NCI-H2107 (cell line): ENCODE measurements at places on chromosomes 13 and 19.

DNA sequence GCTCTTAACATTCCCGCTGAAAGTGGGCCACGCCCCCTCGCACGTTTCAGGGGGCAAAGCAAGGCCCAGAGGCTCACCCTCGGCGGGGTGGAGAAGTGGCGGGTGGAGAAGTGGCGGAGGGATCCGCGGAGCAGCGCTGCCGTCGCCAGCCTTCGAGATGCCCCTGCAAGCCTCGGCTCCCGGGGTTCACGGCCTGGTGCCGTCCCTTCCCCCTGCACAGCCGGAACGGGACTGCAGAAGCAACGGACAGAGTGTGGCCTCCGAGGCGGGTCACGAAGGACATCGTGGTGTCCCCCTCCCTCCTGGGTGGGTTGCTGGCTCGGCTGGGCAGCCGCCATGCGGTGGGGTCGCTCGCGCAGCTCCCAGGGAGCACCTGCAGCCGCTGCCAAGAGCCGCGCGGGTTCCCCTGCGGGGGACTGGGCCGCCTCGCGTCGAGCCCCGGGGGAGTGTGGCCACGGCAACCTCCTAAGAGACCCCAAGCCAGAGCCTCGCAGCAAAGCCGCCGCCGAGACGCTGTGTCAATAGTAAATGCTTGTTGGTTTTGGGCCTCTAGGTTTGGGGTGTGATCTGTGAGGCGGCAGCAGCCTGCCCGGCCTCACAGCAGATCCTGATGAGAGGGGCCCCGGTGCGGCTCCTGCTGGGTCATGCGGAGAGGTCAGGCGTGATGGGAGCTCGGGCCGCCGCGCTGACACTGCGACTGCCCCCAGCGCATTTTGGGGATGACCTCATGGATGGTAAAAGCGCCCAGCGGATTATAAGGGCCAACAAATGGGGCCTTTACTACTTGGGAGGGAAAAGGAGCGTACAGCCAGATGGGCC is 5.5 kb downstream of the TPGS1 start:
- DNase-seq: no peak

GRCh38 chr13:111642156-111642767 is 321.8 kb downstream of the TEX29 start:
- no peak for DNase-seq

GRCh38 chr19:46862974-46863632 is 2.3 kb downstream of the ARHGAP35 start:
- no peak for DNase-seq

- DNase-seq: peak; percentile 47
Measured at GRCh38 chr13:36858290-36858689, 39.3 kb downstream of the RFXAP start.

DNA sequence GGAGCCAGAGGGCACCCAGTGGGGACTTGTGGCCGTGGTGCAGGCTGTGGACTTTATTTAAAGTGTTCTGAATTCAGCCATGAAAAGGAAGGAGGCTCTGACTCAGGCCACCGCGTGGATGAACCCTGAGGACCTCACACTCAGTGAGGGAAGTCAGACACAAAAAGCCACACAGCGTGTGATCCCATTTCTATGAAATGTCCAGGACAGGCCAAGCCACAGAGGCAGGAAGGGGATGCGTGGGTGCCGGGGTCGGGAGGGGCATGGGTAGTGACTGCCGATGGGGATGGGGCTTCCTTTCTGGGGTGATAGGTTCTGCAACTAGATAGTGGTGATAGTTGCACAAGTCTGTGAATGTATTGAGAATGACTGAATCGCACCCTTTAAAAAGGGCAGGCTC is 8.7 kb upstream of the ZBTB7A start:
- no peak for DNase-seq

GRCh38 chr19:2097203-2097885 is 629 bp downstream of the IZUMO4 start:
- no peak for DNase-seq

GRCh38 chr19:49490287-49491029 is 3.0 kb downstream of the RPL13A start:
- DNase-seq: no peak

DNA sequence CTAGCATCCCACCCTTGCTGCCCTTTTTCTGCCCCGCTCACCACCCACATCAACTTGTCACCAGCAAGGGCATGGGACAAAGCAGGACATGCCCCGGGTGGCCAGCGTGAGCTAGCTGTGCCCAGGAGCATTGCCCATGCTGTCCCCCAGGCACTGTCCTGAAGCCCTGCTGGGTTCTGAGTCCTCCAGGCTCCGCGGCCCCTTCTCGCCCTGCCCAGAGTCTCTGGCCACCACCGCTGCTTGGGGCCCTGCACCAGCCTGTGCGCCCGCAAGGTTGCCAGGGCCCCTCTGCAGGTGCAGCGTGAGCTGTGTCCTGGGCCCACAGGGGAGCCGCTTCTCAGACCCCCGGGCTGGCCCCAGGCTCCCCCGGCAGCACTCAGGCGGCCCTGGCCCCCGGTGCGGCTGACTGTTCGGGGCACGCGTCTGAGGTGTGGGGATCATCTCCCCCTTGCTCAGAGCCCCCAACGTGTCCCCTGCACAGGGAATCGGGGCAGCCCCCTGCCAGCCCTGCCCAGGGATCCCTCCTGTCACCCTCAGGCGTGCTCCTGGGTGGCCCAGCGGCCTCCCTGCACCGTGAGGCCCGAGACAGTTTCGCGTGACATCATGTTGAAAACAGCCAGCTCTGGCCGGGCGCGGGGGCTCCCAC is 4.1 kb downstream of the CSNK1G2 start:
- DNase-seq: no peak

- DNase-seq: no peak
Measured at GRCh38 chr13:49213997-49214916, 5.9 kb upstream of the MLNR start.

- no peak for DNase-seq
Measured at GRCh38 chr19:32630338-32630737, 44.6 kb downstream of the ANKRD27 start.

DNA sequence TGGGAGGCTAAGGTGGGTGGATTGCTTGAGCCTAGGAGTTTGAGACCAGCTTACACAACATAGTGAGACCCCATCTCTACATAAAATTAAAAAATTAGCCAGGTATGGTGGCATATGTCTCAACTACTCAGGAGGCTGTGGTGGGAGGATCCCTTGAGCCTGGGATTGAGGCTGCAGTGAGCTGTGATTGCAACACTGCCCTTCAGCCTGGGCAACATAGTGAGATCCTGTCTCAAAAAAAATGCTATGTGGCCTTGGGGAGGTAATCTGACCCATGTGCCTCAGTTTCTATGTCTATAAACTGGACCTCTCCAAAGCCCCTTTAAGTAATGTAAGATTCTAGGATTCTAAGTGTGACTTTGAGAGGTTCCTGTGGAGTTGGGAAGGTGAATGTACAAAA is 25.2 kb downstream of the ARL11 start:
- DNase-seq: no peak

DNA sequence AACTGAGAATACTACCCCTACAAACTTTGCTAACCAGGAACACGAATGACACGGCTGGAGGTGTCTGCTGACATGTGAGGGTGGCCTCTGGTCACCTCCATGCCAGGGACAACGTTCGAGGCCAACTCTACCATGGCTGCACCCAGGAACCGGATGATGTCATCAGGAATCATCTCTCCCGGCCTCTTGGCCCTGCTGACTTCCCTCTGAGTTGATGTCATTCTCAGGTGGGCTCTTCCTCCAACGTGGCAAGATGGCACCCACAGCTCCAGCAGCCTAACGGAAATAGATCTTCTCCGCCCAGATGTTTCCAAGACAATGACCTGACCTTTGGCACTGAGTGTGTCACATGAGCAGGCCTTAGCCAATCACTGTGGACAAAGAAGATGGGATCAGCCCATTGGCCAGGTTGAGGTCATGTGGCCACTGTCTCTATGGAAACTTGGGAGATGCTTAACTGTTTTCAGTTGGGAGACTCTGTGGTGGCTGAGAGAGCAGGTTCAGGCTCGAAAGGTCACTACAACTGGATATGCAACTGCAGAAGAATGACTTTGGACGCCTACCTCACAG is 15.0 kb downstream of the MBD3L2B start:
- no peak for DNase-seq

DNA sequence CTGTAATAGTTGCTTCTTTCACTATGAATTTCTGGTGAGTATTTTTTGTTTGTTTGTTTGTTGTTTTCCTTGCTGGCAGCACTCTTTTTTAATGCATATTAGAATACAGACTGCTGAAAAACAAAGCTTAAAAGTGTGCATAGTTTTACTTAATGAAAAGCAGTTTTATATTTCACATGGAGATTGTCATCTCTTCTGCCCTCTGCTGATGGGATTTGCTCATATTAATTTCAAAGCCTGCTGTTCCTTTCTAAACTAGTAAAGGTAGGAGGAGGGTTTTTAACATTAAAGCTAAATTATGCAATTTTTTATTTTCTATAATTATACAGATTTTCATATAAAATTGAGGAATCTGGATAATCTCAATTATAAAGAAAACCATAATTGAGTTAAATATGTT is 692.6 kb upstream of the SLITRK1 start:
- no peak for DNase-seq

DNA sequence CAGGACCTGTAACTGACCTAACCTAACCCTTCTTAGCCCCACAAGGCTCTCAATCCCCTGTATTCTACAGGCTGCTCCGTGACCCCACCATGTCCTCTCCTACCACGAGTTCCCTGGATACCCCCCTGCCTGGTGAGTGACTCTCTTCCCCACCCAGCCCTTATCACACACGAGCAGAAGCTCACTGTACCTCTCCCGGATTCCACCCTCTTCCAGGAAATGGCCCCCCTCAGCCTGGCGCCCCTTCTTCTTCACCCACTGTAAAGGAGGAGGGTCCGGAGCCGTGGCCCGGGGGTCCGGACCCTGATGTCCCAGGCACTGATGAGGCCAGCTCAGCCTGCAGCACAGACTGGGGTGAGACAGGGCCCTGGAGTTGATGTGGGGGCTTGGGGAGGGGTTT is 1.3 kb downstream of the NR1H2 start:
- DNase-seq: no peak

- no peak for DNase-seq
Measured at GRCh38 chr13:56687131-56687530, 453.6 kb upstream of the PRR20A start.

GRCh38 chr19:43624933-43625332 is 5.5 kb upstream of the ZNF428 start:
- DNase-seq: no peak

GRCh38 chr13:36839981-36840380 is 21.0 kb downstream of the RFXAP start:
- DNase-seq: no peak

- no peak for DNase-seq
Measured at GRCh38 chr13:80113714-80114454, 227.0 kb downstream of the SPRY2 start.

GRCh38 chr13:97280478-97280877 is 58.3 kb downstream of the MBNL2 start:
- DNase-seq: no peak

- DNase-seq: no peak
Measured at GRCh38 chr13:50991579-50992521, 82.3 kb downstream of the RNASEH2B start.

DNA sequence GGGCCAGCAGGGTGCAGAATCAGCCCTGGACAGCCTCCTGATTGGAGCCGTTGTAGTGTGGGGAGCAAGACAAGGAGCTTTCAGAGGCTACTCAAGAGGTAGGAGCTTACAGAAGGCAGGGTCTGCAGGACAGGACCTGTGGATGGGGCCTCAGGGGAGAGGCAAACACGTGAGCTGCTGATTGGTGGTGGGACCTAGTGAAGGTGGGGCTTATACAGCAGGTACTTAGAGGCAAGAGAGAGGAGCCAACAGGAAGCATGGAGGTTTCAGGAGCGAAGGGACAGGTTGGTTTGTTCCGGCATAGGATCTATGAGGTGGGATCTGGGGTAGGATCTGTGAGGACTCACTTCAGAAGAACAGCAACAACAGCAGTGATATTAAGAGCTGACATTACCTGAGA is 32.4 kb downstream of the ZSWIM4 start:
- no peak for DNase-seq

DNA sequence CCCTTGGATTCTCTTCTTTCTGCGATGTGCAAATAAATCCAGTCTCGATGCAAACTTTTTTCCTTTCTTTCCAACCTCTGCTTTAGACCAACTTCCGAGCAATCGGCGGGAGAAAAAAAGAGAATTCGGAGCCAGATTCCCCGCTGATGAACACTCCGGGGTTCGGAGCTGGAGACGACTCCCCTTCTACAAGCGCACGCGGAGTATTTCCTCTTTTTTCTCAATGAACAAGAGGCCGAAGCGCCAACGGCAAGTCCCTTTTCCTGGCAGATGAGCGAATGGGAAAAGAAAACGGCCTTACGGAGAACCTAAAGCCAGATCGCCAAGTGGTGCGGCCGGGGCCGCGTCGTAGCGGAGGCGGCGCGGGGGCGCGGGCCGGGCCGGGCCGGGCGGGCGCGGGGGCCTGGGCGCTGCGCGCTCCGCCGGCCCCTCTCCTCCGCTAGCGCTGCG is 250 bp downstream of the SPRY2 start:
- DNase-seq: no peak

- no peak for DNase-seq
Measured at GRCh38 chr13:82867284-82867683, 1015.0 kb downstream of the SLITRK1 start.

DNA sequence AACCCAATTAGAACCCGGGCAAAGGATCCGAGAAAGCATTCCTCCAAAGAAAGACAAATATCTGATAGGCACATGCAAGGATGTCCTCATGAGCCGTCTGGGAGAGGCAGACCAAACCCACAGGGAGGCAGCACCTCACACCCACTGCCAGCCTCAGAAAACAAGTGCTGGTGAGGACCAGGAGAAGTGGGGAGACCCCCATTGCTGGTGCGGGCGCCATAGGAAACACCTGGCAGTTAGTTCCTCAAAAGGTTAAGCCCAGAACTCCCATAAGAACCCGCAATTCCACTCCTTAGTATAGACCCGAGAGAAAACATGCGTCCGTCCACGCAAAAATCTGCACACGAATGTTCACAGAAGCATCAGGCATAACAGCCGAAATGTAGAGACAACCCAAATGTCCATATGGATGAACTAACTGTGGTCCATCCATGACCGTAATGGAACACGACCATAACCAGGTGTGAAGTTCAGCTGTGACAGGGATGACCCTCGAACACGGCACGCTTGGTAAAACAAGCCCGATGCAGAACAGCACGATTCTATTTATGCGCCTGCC is 7.9 kb downstream of the ZNF787 start:
- DNase-seq: no peak

DNA sequence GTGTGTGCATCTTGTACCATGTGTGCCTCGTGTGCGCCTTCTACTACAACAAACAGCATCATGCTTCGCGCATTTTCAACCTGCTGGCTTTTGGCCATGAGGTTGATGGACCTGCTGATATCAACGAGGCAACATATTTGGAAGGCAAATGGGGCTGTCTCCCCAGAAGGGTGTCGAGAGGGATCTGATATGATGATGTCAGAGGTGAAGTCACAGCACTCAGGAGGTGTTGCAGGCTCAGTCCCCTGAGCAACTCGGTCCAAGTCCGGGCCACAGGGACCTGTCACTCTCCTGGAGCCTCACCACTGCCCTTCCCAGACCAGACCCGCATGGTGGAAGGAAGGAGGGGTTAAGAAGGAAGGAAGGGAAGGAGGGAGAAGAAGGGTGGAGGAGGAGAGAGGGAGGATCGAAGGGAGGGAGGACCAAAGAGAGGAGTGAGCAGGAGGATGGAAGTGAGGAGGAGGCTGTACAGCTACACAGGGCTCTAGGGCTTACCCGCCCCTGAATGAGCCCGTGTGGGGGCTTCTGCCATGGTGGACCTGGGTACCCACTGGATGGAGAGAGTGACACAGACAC is 6.7 kb upstream of the C13orf46 start:
- no peak for DNase-seq

- peak; percentile 69 for DNase-seq
Measured at GRCh38 chr19:4815426-4816201, 15.9 kb downstream of the TICAM1 start.
